ENCODE measurements at places on chromosomes 6 and 20. TPM values are rescaled to one million over a fixed set of nuclear protein-coding genes. Genes with fewer than 3 reads are reported as not detected.
A peak's percentile ranks its signal among the peaks of the same experiment; 100 is the strongest.

Gene VTA1
- 36.4 TPM for total RNA-seq

Gene SAMD10
- 5.7 TPM for total RNA-seq

DNA sequence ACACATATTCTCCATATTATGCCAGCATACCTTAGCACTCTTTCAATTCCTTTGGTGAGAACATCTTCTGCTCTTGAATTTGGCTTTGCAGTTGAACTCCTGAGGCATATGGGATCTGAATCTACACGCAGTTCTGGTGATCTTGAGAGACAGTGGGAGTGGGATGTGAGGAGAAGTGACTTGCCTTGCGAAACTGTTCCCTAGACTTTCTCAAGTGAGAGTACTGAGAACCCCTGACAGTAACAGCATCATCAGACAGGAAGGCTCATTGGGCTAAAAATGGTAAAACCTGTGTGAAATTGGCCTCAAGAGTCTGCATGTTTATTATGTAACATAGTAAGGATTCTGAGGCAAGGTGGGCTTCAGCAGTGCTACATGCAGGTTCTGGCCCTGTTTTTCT is 49.1 kb upstream of the CEP85L start:
- no peak for ATAC-seq

DNA sequence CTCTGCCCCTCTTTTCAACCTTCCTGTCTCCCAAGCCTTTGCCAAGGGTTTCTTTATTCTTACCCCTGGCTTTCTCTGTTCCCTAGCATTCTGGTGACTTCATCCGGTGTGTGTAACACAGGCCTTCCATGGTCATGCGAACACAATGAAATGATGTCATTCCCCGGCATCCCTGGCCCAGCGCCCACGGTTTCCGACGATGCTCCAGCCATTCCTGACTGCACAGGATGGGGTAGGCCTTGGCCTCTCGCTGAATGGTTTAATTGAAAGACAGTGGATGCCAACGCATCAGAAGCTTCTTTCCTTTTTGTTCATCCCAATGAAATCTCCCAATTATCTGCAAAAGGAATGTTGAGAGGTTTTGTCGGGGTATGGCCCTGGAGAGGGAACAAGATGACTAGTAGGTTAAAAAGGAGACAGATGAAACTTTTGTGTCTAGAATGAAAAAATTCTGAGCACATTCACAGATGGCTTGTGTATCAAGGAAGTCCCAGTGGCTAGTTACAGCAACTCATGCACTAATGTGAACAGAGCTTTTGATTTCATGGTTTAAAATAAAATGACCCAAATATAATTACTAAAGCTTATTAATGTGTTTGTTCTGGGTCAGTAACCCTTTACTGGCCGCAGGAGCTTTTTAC is 655.0 kb downstream of the QKI start:
- no peak for ATAC-seq

- no peak for ATAC-seq
Measured at GRCh38 chr20:39462416-39462945, 500.3 kb downstream of the DHX35 start.

DNA sequence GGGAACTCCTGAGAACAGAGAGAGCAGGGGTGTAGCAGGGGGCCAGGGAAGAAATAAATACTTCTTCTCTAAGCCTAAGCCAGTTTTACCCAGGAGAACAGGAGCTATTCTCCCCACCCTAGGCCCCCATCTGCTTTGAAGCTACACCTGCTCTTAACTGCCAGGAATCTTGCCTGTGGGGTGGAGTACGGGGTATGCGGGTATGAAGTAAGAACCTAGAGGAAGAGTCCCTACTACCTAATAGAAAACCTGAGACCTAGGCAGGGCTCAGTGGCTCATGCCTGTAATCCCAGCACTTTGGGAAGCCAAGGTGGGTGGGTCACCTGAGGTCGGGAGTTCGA is 1.5 kb downstream of the SLC29A1 start:
- no peak for ATAC-seq

DNA sequence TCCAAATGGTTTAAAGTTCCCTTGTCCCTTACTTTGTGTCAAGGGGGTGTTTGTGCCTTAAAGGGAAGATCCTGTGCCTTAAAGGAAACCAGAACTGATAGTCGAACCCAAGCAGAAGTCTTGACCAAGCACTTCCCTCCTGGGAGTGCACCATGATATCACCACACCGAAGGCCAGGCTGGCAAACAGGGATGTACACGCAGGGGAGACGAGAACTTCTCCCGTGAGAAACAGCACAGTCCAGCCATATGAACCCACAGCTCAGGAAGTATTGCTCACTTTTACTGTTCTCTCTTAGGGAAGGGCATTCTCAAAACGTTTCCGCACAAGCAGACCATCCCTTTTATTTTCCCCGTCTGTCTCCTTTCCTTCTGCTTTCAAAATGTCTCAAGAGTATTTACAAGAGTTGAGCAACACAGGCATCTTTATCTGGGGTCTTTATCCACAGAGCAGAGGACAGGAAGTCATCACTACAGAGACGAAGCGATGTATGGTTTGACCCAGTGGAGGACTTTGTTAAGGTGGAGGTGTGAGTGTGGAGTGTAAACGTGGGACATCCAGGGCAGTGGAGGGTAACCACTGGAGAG is 12.8 kb upstream of the SERPINB1 start:
- no peak for ATAC-seq

GRCh38 chr6:33570806-33571636 is 9.1 kb downstream of the BAK1 start:
- peak; percentile 85 for ATAC-seq

All from esophagus mucosa (tissue), 1 donor.